ENCODE measurements at places on chromosomes 1 and 21. TPM values are rescaled to one million over a fixed set of nuclear protein-coding genes. Genes with fewer than 3 reads are reported as not detected.

SUSD4 gene
- 0.32 TPM for polyA plus RNA-seq

DIO1 gene
- not detected for polyA plus RNA-seq

PSMD4 gene
- polyA plus RNA-seq = 199 TPM

TMEM51 gene
- polyA plus RNA-seq = 2.0 TPM

PLEKHN1 gene
- 0.48 TPM for polyA plus RNA-seq

KPRP gene
- polyA plus RNA-seq = not detected

MTARC1 gene
- 0.72 TPM for polyA plus RNA-seq

TLCD4 gene
- 0.20 TPM for polyA plus RNA-seq

- no peak for DNase-seq
Observed at GRCh38 chr1:181801617-181802016, 259.9 kb downstream of the ZNF648 start.

DNA sequence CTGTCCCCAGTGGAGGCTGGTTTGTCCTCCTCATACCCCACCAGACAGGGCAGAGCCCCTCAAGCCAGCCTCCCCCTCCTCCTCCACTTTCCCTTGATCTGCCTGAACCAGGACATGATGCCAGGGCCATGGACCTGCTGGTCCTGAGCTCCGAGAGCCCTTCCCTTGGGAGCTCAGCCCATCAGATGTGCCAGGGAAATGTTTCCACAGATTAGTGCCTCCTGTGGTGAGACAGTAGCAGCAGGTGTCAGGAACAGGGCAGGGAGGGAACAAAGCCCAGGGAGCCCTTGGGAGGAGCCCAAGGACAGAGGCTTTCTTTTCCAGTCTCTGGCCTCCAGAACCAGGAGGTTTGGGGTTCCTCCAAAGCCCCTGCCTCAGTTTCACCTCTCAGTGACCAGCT, 14.6 kb upstream of the SLC41A1 start:
- DNase-seq = no peak

GRCh38 chr1:53323316-53323715, 4.6 kb downstream of the LRP8 start:
- no peak for DNase-seq

- no peak for DNase-seq
Observed at GRCh38 chr1:176717066-176717750, 254.2 kb downstream of the PAPPA2 start.

DNA sequence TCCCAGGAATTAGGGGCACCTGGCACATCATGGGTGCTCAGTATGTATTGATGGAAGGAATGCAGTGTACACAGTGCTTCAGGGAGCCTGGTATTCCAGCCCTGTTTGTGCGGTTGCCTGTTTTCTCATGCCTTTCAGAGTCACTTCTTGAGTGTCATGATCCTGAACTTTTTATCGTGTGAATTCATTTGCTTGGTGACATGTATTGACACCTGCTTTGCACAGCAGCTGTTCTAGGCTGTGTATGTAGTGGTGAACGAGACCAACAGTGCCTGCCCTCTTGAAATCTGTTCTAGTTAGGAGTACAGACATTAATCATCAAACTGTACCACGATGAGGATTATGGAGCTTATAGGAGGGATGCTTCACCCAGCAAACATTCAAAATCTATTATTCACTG, 6.1 kb downstream of the HTR6 start:
- DNase-seq = no peak

DNA sequence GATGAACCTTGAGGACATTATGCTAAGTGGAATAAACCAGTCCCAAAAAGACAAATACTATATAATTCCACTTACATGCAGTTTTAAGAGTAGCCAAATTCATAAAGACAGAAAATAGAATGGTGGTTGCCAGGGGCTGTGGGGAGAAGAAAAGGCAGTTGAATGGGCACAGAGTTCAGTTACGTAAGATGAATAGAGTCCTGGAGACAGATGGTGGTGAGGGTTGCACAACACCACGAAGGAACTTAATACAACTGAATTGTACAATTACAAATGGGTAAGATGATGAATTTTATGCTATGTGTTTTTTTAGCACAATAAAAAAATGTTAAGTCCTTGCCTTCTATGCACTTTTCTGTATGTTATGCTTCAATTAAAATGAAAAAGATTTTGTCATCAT, 66.6 kb downstream of the CD34 start:
- DNase-seq = no peak

DNA sequence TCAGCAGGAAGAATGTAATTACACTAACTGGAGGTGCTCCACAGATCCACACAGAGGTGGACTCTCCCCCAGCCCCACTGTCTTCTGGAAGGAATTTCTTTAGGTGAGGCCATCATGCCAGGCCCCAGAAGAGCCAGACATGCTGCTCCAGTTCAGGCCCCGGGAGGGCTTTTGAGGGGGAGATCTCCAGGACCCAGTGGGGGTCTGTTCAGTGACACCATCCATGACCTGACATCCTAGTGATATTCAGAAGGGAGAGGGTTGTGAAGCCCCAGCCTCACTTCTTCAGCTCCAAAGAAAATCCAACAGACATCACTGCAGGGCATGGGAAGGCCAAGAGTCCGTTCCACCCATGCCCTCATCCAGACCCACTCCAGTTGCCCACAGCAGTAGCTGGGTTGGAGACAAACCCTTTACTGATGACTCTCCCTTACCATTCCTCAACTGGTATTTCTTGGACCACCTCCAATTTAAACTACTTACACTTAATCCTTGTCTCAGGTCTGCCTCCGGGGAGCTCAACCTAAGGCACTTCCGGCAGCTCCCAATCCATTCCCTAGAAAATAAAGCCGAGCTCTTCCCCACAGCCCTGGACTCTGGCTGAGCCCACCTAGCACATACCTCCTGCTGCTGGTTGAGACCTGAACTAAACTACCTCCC, 39.2 kb downstream of the CSMD2 start:
- DNase-seq = no peak

DNA sequence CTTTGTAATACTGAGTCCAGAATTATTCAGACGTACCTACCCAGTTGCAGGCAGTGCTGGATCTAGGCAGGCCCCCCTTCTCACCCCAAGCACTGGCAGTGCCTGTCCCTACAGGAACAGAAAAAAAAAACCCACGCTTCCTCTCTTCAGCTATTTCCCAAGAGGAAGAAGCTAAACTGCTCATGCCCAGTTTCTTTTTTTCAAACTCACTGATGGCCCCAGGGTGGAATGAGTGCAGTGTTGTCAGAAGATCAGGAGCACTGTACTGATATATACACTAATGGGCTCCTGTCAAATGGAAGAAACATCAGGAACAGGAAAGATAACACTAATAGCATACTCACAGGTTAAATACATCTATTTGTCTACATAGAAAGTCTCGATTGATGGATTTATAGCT, 28.2 kb upstream of the DOCK7 start:
- DNase-seq = no peak

DNA sequence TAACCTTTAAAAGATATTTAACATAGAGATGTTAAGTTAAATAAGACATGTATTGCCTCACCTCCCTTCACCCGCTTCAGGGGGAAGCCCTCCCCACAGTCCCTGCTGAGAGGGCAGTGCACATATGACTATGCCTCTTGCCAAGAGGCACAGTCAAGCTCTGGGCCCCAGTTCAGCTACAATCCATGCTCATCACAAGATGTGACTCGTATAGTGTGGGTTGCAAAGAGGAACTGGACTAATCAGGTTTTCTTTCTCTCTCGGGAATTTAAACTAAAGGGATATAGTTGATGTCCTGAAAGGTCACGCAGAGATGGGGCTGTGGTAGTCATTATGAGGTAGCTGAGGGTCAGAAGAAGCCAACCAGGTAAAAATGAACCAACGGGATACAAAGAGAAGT, 35.6 kb downstream of the LYST start:
- no peak for DNase-seq

DNA sequence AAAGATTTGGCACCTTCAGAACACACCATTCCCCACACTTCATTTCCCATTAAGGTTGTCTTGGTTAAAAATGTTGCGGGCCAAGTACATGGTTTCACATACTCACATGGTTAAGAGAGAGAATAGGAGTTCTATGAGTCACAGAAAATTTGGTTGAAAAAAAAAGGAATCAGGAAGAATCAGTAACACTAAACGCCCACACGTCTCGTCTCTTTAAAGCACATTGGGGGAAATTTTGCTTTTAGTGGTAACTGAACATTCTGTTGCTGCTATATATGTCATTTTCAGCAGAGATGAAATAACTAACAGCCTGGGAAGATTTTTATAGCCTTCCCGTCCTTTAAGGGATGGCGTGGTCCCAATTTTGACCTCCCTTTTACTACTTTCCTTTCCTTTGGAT, 132.9 kb upstream of the ERG start:
- DNase-seq = peak; percentile 38

DNA sequence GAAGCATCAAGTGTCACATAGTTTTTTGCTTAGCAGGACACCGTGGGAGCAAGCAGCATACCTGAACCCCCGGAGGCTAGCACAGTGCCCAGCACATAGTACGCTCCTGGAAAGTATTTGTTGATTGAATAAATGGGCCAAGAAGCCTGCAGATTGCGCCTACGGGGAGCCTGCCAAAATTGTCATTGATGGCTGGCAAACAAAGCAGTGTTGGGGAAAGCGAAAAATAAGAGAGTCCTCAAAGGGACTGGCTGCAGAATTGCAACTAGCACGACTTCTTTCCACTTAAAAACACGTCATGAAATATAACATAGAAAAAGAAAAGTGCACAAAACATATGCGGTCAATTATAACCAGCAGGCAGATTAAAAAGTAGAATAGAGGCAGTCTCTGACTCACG, 125.2 kb upstream of the GALNT2 start:
- no peak for DNase-seq

DNA sequence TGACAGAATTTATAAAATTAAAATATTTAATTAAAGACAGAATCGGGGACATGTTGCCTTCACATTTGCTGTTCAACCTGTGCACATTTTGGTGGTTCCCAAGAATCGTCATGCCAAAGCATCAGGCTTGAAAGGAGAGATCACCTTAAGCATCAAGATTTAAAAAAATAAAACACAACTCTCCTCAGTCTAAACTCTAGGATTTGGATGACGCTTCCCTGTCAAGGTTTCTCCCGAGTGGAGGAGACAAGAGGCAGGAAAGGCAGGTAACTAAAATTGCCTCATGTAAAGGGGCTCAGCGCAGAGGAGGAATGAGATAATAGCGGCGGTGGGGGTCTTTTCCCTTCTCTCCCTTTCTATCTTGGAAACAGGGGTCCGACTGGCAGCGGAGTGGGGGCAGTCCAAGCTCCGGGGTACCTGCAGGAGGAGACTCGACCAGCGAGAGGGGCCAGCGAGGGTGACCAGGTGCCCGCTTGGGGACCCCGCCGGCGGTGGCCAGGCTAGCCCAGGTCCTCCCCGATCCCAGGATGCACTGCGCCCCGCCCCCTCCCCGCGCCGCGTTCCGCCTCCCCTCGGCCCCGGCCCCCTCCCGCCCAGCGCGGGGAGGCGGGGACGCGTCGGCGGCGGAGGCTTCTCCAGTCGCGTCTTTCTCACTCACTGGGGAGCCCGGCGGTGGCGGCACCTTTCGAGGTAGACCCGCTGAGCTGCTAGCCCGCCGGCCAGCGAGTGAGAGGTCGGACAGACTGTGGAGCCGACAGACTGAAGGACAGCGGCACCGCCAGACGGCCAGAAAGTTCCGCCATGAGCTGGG, at the start of gene FNBP1L:
TSS of gene FNBP1L (plus strand) at position 638 of the 811 bp plus-strand sequence. CDS start at position 802, 164 bp downstream.
- DNase-seq = no peak

DNA sequence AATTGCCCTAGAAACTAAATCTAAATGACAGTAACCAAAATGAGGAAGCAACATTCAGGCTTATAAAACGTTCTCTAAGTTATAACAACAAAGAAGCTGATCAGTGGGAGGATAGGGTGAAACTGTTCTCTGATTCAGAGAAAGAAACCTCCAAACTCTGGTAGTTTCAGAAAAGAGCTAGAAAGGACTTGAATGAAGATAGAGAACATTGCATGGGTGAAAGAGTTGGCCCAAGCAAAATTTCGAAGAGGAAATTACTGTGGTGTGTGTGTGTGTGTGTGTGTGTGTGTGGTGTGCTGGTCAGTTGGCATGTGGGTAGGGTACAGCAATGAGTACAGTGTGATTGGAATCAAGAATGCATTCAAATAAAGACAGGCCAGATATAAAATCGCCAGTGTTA, 16.5 kb upstream of the SPAG17 start:
- DNase-seq = no peak

DNA sequence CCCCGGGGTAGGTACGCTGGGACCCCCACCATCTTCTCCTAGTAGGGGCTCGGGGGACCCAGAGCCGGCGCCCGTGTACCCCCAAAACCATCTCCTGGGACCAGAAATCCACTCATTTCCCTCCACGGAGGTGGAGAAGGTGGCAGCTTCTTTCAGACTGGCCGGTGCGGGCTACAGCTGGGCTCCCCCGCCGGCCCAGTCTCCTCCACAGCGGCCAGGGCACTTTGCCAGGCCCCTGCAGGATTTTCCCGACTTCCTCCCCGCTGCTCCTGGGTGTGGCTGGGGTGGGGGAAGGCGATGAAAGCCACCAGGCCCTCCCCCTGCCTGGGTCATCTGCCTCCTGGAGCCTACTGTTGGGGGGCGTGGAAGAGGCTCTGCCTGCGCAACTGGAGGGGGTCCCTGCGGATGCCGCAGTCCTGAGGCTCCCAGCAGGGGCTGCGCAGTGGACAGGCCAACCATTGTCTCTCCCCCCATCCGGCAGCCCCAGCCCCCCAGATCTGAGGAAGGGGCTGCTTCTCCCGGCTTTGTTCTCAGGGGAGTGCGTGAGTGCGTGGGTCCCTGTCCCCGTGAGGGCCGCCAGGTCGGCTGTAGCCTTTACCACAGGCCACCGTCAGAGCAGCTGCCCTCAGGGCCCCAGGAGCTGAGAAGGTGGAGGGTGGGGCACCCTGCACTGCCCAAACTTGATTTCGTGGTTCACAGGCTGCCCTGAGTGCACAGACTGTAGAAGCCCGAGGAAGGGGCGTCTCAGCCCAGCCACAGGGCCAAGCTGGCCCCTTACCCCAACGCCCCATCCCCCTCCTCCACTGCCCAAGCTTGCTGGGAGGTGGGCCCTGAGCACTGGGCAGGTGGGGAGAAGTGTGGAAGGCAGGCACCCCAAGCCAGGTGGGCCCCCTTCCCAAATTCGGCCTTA, 1.3 kb downstream of the AGRN start:
- no peak for DNase-seq

DNA sequence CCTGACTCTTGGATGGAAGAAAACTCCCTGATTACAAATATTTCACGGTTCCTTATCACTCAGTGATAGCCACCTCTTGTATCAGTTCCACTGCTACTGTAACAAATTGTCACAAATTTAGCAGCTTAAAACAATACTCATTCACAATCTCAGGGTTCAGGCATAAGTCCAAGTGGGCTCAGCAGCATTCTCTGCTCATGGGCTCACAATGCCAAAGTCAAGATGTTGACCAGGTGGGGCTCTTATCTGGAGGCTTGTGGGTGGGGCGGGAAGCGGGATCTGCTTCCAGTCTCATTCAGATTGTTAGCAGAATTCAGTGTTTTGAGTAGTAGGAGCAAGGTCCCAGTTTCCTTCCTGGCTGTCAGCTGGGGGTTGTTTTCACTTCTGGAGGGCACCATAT, 137.3 kb upstream of the FAM78B start:
- no peak for DNase-seq

All from BJ (cell line).